ENCODE measurements at places on chromosomes 4 and X.

DNA sequence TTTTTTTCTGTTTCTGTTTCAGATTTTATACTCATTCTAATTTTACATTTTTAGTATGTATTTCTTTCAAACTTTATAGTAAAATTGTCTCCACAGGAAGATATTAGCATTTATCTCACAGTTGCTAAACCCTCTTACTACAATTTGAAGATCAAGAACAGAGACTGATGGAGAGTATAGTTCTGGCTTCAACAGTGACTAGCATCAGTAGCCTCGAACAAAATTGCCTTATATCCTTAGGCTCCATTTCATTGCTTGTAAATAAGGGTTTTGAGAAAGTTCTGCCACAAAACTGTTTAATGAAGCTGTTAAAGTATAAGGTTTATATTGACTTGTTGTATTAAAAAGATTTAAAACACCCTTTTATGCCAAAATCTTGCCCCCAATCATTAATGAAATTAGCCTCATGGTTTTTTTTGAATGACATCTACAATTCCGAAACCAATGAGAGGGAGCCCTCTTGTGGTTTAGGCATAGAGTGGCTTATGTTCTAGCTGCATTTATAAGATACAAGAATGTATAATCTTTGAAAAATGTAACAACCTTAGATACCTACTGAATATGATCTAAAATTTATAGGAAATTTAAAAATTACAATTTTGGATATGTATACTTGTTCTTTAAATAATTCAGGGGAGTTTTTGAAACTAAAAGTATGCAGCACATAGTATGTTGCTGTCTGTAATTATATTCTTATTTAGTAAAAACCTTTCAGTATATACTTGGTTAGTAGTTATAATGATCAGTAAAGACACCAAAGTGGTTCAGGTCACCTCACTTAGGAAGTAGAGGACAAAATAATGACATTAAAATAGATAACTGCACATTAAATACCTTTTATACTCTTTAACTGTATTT, 109.8 kb upstream of the HPGD start:
- peak; percentile 34 for DNase-seq

GRCh38 chrX:69522052-69522451, 17.9 kb downstream of the NALF2 start:
- DNase-seq, result no peak

- DNase-seq, result no peak
Observed at GRCh38 chr4:128166982-128167381, 105.9 kb downstream of the LARP1B start.

DNA sequence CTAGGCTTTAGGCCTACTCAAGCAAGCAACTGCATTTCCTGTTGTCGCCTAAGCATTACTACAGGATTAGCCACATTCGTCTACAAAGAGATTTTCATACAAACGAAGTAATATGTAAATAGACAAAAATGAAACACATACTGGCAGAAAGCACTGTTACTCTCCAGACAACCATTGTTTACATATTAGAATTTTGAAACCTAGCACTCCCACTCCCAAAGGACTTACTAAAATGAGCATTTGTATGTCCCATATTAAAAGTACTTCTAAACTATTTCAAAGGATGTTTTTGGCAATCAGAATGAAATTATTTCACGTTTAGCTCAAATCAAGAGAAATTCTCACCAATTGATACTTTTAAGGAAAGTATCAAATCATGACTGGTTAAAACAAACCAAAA, 570.8 kb downstream of the PRR32 start:
- no peak for DNase-seq

DNA sequence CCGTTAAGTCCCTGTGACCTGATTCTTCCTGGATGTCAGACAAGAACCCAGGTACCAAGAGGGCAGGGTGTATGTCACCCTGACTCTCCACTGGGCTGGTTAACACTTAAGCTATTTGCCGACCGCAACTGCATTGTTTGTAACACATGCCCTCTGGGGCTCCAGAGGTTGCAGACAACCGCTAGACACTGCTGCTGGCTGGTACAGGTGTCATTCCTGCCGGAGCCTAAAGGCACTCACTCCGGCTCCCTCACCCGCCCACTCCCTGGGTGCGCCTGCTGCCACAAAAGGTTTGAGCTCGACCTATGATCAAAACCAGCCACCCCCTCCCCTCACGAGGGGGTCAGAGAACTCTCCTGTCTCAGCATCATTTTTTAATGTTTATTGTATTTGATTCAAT, 208.2 kb downstream of the FAT4 start:
- DNase-seq, result no peak

GRCh38 chr4:112410364-112410763, 105.6 kb downstream of the NEUROG2 start:
- no peak for DNase-seq

DNA sequence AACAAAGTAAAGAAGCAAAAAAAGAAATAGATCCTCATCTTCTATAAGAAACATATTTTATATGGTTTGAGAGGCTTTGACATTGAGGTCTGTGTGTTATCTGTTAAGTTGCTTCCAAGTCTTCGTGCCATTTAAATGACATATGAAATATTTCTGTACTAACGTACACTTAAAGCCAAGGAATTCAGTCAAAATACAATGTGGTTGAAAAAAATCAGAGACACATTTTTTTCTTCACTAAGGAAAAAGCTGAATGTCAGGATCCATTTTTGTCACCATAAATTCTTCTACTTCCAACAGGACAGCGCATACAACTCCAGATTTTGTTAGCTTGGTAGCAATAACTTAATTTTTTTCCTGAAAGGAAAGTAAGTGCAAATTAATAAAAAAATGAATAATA, 168.5 kb downstream of the FAT4 start:
- no peak for DNase-seq

- DNase-seq, result no peak
Observed at GRCh38 chr4:151931563-151931962, 170.8 kb upstream of the GATB start.

DNA sequence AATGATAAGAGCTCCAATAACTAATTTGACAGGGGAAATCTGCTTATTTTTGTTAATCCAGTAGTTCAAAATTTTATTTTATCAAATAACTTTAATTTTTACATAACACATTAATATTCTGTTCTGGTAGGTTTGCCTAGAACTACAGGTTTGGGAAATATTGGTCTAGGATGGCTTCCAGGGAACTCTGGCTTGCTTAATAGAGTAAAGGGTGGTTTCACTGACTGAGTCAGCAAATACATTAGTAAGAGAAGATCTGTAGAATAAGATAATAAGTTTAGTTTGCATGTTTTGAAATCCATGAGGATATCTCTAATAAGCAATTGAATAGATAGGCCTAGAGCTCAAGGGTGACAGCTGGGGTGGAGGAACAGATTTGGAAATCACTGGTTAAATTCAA, 500.7 kb downstream of the ZNF674 start:
- no peak for DNase-seq

GRCh38 chr4:140427106-140427918, at the start of gene CLGN:
Gene CLGN, minus strand, starts transcription at chr4:140427648. Its CDS starts 14,570 bp downstream, at chr4:140413078.
- peak; percentile 48 for DNase-seq

- no peak for DNase-seq
Observed at GRCh38 chr4:108152980-108153379, 15.8 kb downstream of the LEF1 start.

Data from CD4-positive, alpha-beta T cell treated with Interleukin-1 beta for 1 hour (primary cell).